ENCODE measurements at places on chromosomes 1 and 21. TPM values are rescaled to one million over a fixed set of nuclear protein-coding genes. Genes with fewer than 3 reads are reported as not detected.

The FCRL4 gene
- total RNA-seq: not detected

The S100A7A gene
- total RNA-seq: not detected

The IQCC gene
- total RNA-seq: 1.0 TPM

The INTS11 gene
- 52.8 TPM for total RNA-seq

The TNFSF18 gene
- total RNA-seq: 17.9 TPM
